ENCODE measurements at places on chromosomes 16 and 17.

GRCh38 chr16:79988721-79989220 lies 388.2 kb upstream of the MAF start:
- no peak for DNase-seq

GRCh38 chr17:66386498-66387351 lies 84.3 kb downstream of the PRKCA start:
- DNase-seq = no peak

DNA sequence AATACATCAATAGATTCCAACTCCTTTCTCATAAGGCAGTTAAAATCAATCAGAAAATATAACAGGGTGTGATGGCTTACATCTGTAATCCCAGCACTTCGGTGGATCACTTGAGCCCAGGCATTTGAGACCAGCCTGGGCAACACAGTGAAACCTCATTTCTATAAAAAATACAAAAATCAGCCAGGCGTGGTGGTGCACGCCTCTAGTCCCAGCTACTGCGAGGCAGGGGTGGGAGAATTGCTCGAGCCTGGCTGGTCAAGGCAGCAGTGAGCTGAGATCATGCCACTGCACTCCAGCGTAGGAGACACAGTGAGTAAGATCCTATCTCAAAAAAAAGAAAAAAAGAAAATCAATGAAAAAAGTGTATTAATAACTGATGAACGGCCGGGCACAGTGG lies 258.6 kb downstream of the NTN1 start:
- DNase-seq = no peak

DNA sequence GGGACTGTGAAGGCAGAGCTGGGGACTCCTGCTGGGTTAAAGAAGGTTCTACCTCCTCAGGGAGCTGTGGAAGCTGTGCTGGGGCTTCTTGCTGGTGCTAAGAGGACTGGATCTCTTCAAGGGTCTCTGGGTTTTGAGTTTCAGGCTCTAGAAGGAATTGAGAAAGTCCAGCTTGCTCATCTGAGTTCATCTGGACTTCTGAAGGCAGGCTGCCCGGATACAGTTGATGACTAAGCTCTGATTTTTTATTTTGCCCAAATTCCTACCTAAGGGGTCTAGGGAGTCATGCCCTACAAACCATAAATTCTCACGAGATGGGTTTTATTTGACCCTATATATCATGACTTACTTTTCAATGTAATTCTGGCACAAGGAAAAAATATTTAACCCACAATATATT lies 46.8 kb upstream of the TMEM97 start:
- peak; percentile 40 for DNase-seq

- DNase-seq = no peak
Measured at GRCh38 chr16:8686031-8686621, 11.7 kb downstream of the ABAT start.

DNA sequence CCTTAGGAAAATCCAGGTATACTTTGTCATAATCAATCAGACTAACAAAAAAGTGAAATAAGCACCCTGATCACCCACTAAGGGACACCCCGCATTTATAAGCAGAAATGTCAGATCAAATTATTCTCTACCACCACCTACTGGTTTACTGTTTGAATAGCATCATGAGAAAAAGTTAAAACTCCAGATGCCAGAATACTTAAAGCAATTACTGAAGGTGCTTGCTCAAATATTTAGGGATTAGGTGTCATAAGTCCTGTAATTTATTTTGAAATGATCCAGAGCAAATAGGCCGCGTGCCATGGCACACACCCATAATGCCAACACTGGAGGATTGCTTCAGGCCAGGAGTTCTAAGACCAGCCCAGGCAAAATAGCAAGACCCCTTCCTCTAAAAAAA lies 2.3 kb downstream of the TOP2A start:
- peak; percentile 58 for DNase-seq

DNA sequence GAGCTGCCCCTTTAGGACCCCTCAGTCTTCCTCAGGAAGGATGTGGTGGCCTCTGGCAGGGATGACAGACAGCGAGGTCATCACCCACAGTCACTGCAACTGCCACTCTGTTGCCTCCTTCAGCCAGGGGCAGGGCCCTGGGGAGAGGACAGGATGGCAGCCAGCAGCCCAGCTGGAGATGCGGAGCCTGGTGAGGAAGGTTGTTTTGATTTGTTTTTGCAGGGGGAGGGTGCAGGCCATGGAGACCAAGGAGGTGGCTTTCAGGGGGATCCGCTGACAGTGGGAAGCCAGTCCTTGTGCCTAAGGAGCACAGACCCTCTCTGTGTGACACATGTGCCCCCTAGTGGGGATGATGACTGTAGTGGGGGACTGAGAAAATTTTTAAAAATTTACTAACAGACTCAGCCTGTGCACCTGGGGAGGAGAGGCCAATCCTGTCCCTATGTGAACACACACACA lies 7.4 kb downstream of the PRCD start:
- peak; percentile 72 for DNase-seq

GRCh38 chr16:1643521-1643920 lies 31.4 kb downstream of the CRAMP1 start:
- no peak for DNase-seq

GRCh38 chr16:30893744-30894539 lies at the start of gene BCL7C:
BCL7C (minus strand) TSS chr16:30894077; CDS start chr16:30893944, 133 bp downstream.
- peak; percentile 88 for DNase-seq

- no peak for DNase-seq
Measured at GRCh38 chr16:27687605-27688004, 137.7 kb downstream of the KATNIP start.

GRCh38 chr17:45265821-45266220 lies 3.9 kb upstream of the SPATA32 start:
- peak; percentile 90 for DNase-seq

GRCh38 chr17:6502142-6502541 lies 54.2 kb downstream of the PITPNM3 start:
- no peak for DNase-seq

DNA sequence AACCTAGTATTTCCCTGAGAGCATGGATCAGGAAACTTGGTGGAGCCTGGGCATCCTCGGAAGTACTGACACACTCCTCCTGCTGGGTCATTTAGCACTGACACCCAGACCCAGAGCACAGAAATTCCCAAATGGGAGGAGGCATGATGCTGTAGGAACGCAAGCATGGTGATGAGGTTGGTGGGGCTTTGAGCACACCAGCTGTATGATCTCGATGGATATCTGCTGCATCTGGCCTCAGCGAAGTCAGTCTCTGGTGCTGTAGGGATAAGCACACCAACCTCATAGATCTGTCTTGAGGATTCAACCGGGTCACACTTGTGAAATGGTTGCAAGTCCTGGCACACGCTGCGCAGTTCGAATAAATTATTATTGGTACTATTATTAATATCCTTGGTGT lies 52.5 kb downstream of the SHISA6 start:
- DNase-seq = no peak

DNA sequence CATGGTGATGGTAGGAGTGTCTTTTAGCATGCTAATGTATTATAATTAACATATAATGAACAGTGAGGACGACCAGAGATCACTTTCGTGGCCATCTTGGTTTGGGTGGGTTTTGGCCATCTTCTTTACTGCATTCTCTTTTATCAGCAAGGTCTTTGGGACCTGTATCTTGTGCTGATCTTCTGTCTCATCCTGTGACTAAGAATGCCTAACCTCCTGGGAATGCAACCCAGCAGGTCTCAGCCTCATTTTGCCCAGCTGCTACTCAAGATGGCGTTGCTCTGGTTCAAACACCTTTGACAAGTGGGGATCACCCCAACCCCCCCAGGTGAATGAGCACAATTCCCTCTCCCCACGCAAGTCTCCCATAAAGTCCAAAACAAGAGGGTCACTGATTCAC lies 49.3 kb upstream of the ETV4 start:
- DNase-seq = no peak

- peak; percentile 73 for DNase-seq
Measured at GRCh38 chr16:11833951-11834695, 17.2 kb downstream of the RSL1D1 start.

DNA sequence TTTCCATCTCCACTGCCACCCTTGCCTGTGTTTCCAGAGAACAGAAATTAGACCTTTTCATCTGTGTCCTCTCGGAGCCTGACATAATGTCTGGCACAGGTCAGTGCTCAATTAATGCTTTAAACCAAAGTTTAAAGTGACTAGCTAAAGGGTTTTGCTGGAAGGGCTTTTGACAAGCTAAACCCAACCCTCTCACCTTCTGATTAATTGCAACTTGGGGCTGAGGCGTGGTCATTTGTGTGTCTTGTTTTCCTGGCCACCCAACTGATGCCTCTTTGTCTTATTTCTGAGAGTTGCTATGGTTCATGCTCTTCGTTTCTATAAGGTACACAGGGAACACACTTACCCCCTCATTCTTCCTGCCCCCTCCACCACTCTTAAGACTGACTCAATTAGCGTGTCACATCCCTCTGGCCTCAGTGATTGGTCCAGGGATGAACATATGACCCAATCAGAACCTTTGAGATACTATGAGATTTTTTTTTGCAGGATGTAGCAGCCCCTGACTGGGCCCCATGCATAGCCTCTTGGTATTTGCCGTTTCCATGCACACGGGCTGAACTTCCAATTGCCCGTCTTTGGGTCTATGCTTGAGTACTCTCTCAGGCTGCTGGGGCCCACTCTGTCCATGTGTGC lies 15.8 kb upstream of the BRD7 start:
- DNase-seq = no peak

GRCh38 chr17:7435676-7436555 lies 681 bp downstream of the TMEM102 start:
- no peak for DNase-seq

DNA sequence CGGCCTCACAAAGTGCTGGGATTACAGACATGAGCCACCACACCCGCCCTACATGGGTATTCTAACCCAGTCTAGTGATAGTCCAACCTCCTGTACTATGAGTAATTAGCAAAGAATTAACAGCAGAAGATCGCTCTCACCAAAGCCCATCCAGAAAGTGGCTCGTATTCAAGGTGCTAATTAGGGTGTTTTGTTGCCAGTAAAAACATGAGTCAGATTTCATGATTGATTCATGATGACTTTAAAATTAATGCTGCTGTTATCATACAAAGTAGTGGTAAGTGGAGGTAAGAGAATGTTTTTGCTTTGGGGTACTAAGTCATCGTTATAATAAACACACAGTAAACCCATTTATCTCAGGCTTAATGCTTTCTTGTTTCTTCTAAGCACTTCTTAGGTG lies 428.8 kb downstream of the WWOX start:
- DNase-seq = no peak

DNA sequence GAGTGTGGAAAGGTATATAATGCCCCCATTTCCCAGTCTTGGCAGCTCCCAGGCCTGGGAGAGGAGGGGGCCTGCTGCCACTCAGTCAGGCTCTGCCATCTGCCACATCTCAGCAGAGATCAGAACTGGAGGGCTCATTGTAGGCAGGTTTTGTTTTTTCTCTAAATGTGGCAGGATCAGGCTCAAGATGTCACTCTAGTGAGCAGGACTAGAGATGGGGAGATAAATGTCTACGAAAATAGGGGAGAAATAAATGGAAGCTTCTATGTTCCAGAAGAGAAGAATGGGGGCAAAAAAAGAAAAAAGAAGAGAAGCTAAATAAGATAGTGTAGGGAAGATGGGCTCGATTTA lies 13.9 kb downstream of the NXPH3 start:
- no peak for DNase-seq

DNA sequence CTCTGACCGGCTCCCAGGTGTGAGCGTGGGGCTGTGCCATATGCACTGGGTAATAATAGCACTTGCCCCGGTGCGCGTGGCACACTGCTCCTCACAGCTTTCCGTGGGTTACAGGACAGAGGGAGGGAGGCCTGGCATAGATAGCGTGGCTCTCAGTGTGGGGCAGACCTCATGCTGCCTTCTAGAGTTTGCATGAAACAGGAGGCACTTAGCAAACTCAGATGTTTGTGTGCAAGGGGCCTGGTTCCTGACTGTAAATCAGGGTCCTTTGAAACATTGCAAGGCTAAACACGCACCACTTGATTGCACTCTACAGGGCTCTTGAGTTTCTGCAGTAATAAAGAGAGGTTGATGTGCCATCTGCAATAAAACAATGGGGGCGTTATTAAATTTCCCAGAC lies 101.7 kb downstream of the RPTOR start:
- DNase-seq = no peak

DNA sequence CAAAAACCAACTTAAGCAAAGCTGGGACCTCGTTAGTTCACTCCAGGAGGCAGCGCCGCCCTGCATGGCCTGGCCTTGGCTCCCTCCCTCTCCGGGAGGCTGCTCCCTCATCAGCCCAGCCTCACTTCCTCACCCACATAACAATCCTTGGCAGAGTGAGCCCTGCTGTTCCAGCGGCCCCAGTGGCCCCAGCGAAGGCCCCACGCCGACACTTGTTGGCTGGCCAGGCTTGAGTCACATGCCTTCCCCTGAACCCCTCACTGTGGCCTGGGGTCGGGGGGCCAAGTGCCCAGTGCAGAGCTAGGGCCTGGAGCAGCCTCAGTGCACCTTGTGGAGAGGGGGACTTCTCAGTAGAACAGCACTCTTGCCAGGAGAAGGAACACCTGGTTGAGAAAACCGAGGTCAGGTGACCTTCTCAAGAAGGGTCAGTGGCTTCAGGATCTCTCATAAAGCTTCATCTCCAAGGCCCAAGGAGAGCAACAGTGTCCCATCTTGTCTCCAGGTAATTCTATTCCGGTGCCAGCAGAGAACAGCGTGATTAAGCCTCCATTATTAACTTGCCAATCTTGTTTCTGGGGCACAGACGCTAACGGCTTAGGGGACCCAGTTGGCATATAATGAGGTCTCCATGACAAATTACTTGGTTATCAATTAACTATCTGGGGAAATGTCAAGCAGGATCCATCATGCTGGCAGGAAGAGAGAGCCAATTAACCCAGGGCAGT lies 26.8 kb downstream of the ENDOV start:
- no peak for DNase-seq

GRCh38 chr17:7589891-7590691 lies at the start of gene SOX15:
SOX15 (minus strand) TSS chr17:7590094; CDS start chr17:7589676, 418 bp downstream.
- DNase-seq = no peak

- no peak for DNase-seq
Measured at GRCh38 chr17:39663340-39663687, 1.8 kb upstream of the TCAP start.

DNA sequence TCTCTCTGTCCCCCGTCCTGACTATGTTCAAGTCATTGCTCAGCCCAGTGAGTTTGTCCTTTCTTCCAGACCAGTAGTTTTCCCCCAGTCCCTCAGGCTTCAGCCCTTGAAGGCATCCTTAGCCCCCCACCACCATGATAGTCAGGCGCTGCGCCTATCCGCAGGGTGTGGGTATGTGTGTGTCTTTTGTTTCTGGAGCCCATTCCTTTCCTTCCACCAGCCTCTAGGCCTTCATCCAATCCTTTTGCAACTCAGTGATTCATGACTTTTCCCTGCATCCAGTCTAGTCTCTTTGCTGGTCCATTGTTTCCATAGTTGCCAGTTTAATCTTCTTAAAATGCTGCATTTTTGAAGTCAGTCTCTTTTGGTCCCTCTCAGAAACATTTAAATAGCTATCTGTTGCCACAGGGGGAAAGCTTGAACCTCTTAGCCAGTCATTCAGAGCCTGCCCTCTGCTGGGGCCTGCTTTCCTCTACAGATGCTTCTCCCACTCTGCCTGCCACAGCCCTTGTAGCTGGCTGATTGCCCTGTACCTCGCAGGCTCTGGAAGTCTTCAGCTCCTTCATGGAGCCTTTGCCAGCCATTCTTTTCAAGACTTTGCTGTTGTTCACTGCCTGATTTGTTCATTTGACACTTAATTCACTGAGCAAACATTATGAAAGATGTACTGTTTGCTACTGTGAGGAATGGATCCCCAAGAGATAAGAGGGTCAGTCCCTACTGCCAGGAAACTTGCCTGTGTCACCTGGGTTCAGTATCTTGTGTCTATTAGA lies 55.9 kb upstream of the ADCY7 start:
- DNase-seq = peak; percentile 97

- peak; percentile 60 for DNase-seq
Measured at GRCh38 chr17:65332375-65332774, 195.2 kb downstream of the RGS9 start.

- DNase-seq = peak; percentile 90
Measured at GRCh38 chr17:1487939-1488825, 4.3 kb downstream of the MYO1C start.

Measured in AG10803 (cell line).